ENCODE measurements at places on chromosomes 4 and X.

GRCh38 chr4:116913451-116913850 is 171.9 kb downstream of the TRAM1L1 start:
- DNase-seq: no peak

DNA sequence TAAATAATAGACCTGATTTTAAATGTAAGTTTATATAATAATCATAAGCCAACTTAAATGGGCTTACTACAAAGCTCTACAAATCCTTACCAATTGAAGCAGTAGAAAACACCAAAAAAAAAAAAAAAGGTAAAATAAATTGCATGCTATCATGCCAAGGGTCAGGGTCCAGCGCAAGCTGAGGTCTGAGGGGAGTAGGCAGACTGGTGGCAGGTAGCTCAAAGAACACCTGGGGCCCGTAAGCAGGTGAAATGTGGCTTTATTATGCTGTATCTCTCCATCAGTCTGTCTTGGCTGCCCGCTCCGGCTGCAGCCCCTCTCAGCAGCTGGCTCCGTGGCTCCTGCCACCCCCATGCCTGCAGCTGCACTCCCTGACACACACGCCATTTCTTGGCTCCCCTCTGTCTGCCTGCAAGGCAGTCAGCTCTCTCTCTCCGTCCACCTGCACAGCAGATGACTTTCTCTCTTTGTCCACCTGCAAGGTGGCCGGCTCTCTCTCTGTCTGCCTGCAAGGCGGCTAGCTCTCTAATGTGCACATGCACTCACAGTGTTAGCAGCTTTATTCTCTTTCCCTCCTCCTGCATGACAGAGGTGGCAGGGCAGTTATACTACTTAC is 209.4 kb upstream of the UGT8 start:
- no peak for DNase-seq

DNA sequence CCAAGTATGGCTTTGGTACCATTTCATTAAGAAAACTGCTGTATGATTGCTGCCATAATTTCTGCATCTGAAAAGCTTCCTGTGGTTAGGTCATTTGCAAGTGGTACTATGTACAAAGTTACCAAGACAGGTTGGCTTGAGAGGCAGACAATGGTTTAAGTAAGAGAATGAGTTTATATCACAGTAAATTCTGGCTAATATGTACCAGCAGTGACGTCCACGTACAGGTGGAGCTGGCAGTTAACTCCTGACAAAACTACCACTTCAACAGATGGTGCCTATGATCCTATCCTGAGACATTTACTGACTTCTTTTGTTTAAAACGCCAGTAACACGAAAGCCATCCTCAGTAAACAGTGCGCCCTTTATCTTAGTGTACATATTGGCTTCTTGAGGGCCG is 198.4 kb downstream of the NR3C2 start:
- no peak for DNase-seq

- DNase-seq: peak; percentile 52
These were observed 89.9 kb upstream of the PAK3 start for GRCh38 chrX:111006116-111006515.

GRCh38 chrX:153953342-153953830 is 8.9 kb upstream of the RENBP start:
- peak; percentile 72 for DNase-seq

DNA sequence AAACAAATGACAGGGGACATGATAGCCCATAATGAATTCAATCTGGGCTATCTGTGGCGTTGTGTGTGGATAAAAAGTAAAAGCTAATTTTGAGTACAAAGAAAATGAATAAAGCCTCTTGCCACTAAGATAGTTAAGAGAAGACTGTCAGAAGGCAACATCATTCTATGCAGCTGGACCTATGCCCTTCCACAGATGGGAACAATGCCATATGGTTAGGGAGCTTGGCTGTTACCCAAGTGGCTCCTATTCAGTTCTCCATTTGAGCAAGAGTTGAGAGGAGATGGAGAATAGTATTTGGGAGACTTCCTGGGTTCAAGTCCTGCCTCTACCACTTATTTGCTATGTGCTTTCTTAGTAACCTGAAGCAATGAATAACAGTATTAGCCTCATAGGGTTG is 107.7 kb downstream of the ANXA3 start:
- no peak for DNase-seq

- no peak for DNase-seq
These were observed 16.4 kb downstream of the PLP1 start for GRCh38 chrX:103792916-103793544.

DNA sequence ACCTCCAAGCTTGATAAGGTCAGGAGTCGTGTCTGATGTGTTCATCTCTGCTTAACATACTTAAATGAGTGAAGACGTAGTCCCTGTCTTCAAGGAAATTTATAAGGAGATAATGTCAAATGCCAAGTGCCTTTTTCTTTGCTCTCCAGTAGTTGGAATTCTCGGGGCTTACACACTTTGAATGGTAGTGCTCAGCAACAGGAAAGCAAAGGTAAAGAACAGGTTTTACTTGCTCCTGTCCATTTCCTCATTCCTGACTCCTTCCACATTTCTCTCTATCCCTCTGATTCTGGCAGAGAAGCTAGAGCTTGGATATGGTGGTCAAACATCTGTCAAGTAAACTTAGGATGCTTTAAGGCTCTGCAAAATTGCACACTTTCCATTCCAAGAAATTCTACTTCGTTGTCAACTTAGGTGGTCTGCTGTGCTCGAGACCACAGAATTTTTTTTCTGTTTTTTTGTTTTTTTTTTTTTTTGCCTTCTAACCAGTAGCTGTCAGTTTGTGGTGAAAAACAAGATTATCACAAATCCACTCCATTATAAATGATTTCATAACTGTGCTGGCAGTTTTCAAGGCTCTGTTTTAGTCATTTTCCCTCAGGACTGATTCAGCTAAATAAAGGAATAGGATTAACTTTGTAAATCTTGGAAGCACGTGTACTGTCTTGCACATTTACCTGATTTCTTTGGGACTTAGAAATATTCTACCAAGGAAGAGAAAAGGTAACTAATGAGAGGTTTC is 180.8 kb upstream of the ANXA3 start:
- no peak for DNase-seq

DNA sequence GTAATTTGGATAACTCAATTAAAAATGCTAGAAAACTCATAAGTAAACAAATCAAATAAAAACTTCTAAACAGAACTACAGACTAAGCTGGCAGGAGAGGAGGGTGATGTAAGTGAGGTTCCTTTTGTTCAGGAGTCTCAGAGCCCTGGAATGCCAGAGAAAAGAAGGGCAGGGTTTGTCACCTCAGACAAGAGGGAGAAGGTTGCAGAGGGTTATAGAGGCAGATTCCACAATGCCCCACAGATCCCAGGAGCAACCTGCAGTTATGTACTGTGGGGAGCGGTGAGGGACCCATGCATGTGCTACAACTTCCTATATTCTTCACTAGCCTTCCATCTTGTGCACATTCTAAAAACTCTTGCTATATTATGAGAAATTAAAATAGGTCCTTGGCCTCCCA is 129.7 kb downstream of the CFAP299 start:
- DNase-seq: no peak

DNA sequence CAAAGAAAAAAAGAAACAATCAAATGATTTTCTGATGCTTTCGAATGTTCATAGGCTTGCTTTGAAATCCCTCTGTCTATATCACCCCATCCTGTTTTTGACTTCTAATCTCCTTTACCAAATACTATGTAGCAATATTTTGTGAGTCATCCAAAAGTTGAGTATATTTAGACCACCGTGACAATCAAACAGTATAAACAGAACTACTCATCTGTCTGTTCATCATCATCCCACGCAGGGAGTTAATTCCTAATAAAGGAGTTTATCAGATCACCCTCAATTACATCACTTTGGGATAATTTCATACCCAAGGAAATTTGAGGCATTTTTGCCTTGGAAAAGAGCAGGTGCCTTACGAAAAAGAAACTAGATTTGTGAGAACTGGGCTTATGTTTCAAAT is 212.9 kb downstream of the CBR4 start:
- peak; percentile 55 for DNase-seq

- no peak for DNase-seq
These were observed 45.7 kb downstream of the RBM47 start for GRCh38 chr4:40583850-40584439.

DNA sequence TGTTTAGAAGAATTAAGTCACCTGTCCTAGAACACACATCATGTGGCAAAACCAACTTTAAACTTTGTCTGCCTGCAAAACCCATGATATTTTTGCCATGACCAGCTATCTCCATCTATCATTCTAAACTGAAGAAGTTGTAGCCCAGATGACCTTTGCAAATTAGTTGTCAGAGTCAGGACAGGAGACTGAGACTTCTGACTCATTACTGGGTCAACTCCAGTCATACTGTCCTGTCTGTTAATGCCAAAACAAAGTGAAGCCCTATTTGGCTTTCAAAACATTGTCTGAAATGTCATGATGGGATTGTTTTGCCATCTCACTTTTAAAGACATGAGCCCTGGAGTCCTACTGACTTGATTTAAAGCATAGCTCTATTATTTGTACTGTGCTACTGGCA is 365.7 kb upstream of the CPEB2 start:
- no peak for DNase-seq

GRCh38 chr4:73221734-73222133 is 36.9 kb downstream of the ANKRD17 start:
- no peak for DNase-seq

DNA sequence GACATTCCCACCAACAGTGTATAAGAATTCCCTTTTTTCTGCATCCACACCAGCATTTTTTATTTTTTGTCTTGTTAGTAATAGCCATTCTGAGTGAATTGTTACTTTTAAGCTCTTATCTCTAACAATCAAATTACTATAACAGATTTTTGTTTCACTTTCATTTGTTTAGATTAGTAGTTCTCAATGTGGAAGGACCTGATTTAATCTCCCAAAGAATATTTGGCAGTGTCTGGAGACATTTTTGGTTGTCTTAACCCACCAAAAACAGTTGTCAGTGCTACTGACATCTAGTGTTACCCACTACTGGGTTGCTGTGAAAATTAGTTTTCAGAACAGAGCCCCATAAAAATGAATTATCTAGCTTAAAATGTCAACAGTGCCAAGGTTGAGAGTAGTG is 37.9 kb downstream of the RUFY3 start:
- no peak for DNase-seq

DNA sequence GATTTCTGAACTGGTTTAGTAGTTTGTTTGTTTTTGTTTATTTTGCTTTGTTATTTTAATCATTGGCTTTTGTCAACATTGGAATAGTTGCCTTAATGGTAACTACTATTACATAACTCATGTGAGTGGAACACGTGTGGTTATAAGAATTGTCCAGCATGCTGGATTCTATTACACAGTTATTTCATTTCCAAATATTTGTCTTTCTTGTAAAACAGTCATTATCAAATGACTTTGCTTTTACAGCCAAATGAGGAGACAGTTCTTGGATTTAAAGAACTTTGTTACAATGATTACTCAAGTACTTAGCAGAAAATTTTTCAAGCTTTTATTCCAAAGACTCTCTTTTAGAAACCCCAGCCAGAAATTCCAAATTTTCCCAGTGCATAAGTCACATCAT is 516.1 kb upstream of the MAGEB2 start:
- no peak for DNase-seq

Data from NB4 (cell line).